ENCODE measurements at places on chromosomes 12 and 14. TPM values are rescaled to one million over a fixed set of nuclear protein-coding genes. Genes with fewer than 3 reads are reported as not detected.

DNA sequence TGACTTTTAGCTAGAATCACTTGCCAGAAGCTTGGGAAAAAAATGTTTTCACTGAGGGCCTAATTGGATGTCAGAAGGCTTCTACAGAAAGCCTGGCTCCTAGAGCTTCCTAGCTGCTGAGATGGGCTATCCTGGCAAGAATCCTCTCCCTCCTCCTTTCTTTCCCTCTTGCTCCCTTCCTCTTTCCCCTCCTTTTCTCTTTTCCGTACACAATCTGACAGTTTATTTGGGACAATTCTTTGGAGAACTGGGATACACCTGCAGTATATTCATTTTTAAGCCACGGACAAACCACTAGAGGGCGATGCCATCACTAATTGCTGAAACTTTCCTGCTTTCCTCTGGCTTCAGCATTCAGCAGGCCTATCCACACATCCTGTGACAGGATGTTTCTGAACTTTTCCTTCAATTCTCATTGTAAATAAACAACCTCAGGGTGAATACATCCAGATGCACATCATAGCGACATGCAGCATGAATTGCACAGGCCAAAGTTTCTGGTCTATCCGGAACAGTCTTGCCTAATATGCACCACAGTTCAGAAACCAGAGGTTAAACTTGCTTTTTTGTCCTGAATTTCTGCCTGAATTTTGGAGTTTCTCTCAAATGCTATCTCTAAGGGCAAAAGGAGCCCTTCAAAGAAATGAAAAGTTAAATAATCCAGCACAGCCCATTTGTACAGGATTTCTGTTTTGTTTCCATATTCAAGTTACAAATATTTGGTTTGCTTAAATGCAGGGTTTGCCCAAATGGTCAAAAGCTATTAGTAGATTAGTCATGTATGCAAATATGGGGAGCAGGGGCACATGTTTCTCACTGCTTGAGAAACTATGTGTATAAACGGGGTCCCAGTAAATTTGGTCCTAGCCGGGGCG, 142.8 kb downstream of the PAWR start:
- peak; percentile 24 for DNase-seq
- H3K36me3 ChIP-seq: no peaks in the 10 kb centered on the region
- no peaks in the 10 kb centered on the region for H3K4me1 ChIP-seq
- H3K27me3 ChIP-seq: no peaks in the 10 kb centered on the region
- H3K4me3 ChIP-seq: no peak overlapping the region

DNA sequence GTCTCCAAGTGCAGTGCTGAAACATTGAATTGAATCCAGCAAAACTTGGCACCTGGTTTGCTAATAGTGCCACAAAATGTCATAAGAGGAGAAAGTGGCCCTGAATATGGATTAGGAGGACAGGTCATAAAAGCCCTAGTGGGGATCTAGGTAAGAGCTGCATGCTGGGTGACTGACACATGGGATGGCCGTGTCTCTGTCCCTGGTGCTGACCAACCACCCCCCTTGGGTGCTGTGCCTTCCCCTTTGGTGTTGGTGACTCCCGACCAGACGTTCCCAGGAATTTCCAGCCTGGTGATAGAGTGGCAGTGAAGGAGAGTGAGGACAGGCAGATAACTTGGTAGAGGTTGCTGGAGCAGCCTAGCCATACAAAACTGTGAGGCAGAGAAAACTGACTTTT, 142.8 kb downstream of the VRK1 start:
- no peak for DNase-seq
- no peak overlapping the region for H3K27ac ChIP-seq
- H3K36me3 ChIP-seq: no peaks in the 10 kb centered on the region
- no peak overlapping the region for H3K4me3 ChIP-seq
- no peaks in the 10 kb centered on the region for H3K4me1 ChIP-seq

DNA sequence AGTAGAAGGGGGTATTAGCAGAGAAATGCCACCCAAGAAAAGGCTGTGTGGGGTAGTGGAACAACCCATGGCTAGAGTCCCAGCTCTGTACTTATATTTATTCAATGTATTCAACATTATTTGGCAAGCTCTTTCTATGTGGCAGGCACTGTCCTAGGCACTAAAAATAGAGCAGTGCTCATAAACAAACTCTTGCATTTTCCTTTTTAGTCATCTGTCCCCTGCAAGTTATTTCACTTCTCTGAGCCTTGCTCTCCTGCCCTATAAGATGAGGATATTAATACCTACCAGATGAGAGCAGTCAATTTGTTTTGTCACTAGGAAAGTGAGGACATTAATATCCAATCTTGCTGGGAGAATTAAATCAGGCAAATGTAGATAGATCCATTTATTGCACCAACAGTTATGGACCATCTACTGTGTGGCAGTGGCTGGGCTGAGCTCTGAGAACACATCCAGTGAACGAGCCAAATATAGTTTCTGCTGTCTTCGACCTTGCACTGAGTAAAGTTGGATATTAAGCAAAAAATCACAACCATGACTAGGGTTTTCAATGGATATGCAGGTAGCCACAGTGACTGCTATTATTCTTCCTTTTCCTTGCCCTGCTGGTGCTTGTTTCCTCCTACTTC, 314.3 kb upstream of the TBX3 start:
- DNase-seq: no peak
- H3K27me3 ChIP-seq: no peaks in the 10 kb centered on the region
- no peak overlapping the region for H3K27ac ChIP-seq
- peaks cover 3% of the 10 kb centered on the region for H3K4me1 ChIP-seq

Gene MAP3K9
- total RNA-seq: 6.4 TPM

Gene PLEKHH1
- 30.3 TPM for total RNA-seq

- H3K4me1 ChIP-seq: no peaks in the 10 kb centered on the region
- H3K4me3 ChIP-seq: no peak overlapping the region
- no peaks in the 10 kb centered on the region for H3K27me3 ChIP-seq
- no peaks in the 10 kb centered on the region for H3K36me3 ChIP-seq
Measured at GRCh38 chr14:59132796-59133494, 55.5 kb upstream of the DAAM1 start.
